Fibroblast of villous mesenchyme (primary cell): ENCODE measurements at places on chromosomes 3 and 15. TPM values are rescaled to one million over a fixed set of nuclear protein-coding genes. Genes with fewer than 3 reads are reported as not detected.

- DNase-seq = peak; percentile 99
Measured at GRCh38 chr3:63343674-63344073, 65.6 kb downstream of the SYNPR start.

- DNase-seq = no peak
Measured at GRCh38 chr3:22565393-22565792, 637.7 kb upstream of the UBE2E2 start.

GRCh38 chr3:42263354-42264346 is 2.3 kb downstream of the CCK start:
- DNase-seq = no peak

GRCh38 chr15:69920221-69920620 is 177.5 kb downstream of the TLE3 start:
- DNase-seq = no peak

Gene MORC1
- not detected in 2 replicates for total RNA-seq

GRCh38 chr3:135090020-135090717 is 295.1 kb downstream of the EPHB1 start:
- DNase-seq = no peak

DNA sequence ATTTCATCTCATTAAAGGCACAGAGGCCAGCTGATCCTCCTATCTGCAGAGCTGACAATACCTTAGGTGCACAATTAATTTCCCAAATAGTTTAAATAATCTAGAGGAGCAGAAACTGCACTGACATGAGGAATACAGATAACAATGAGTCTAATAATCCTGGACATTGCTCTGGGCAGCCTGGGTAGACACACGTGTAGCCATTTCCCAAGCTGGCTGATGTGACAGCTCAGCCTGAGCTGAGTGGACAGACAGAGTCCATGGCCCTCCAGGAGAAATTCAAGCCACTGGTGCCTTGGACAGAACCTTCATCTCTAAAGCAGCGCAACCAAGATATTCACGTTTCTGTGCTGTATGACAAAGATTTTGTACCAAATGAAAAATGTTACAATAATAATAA is 222.6 kb downstream of the MECOM start:
- no peak for DNase-seq

DNA sequence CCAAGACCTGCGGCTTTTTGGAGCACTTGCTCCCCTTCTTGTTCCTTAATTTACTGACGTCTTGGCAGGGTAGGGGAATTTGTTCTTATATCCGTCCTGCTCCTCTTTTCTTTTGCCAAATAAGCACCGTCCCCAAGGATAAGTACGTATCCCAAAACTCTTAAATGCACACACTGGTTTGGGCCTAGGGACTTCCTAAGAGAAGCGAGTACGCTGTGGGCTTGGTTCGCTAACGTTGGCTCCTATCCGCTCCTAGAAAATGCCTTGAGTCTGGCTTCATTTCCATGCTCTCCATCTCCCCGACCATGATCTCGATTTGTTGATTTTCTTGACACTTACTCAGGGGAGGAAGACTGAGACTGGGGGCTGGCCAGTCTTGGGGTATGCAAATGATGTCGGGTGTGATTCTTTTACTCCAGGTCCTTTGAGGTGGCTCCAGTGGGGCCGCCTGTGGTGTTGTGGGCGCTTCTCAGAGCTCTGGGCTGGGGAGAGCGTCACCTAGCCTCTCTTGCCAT is 1.3 kb downstream of the MYRIP start:
- no peak for DNase-seq

GRCh38 chr3:71468311-71469137 is 115.0 kb downstream of the FOXP1 start:
- DNase-seq = no peak

Gene STRIT1
- total RNA-seq = not detected in 2 replicates

DNA sequence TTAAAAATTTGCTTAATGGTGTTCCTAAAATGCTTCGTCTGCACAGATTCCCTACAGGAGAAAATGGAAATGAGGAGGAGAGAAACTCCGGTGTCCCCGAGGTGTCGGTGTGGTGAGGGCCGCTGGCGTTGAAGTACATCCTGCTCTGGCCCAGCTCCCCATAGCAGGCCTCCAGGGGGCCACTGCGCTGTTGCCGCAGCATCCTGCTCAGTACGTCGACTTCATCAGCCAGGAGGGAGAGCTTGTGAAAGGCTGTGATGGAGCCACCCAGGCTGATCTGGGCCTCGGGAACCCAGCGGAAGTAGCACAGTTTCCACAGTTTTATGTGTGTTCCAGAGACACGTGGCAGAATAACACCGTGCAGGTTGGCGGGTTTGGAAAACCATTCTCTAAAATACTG is 37.8 kb downstream of the FAN1 start:
- DNase-seq = no peak

- DNase-seq = no peak
Measured at GRCh38 chr3:125150525-125151441, 61.8 kb downstream of the SLC12A8 start.

- peak; percentile 96 for DNase-seq
Measured at GRCh38 chr3:133535971-133536881, 37.3 kb upstream of the CDV3 start.

DNA sequence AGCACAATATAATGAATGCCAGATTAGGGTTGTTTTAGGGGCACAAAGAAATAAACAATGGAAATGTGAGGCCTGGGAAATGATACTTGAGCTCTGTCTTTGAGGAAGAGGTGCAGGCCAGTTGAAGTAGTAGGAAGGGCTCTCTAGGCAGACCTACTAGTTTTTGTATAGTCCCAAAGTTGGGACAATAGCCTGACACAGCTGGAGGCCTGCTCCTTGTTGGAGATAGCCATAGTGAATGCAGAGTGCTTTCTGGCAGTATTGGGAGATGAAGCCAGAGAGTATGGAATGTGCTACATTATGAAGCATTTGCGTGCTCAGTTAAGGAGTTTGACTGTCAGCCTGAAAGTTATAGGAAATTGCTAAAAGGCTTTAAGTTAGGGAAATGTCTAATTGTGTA is 251.2 kb upstream of the ZPLD1 start:
- DNase-seq = no peak

Gene ACTC1
- under 0.01 and 0.64 TPM in 2 replicates for total RNA-seq

Gene CCDC71
- total RNA-seq = 22.9 and 24.2 TPM in 2 replicates

DNA sequence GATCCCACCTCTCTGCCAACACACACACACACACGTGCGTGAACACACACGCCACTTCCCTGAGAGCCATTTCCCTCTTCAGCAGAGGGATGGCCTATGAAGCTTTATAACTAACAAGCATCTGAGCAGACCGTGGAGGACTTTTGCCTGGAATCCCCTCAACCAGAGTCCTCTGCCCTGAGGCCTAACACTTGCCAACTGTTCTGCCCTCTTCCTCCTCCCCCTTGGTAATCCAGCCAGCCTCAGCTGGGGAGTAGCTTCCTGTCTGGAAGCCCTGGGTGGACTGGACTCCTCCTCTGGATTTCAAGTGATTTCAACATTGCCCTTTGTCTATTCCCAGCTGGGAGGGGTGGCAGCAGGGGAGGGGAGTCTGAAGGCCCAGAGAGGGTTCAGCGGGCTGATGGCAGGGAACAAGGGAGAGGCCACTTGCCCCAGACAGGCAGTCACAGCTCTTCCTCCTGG is 68.4 kb upstream of the HACD2 start:
- DNase-seq = peak; percentile 95

Gene SPINK8
- not detected in 2 replicates for total RNA-seq

DNA sequence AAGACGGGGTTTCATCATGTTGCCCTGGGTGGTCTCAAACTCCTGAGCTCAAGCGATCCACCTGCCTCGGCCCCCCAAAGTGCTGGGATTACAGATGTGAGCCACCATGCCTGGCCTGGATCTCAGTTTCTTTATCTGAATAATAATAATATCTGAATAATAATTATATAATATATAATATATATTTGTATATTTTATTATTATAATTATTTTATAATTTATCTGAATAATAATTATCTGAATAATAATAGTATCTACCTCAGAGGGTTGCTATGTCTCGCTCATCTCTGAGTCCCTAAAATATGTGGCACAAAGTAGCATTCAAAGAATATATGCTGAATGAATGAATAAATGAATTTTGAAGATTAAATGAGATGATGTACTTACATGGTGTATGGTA is 44.8 kb downstream of the TMEM40 start:
- no peak for DNase-seq
